Mesothelial cell of epicardium (in vitro differentiated cells): ENCODE measurements at places on chromosomes 13 and 19. TPM values are rescaled to one million over a fixed set of nuclear protein-coding genes. Genes with fewer than 3 reads are reported as not detected.

- DNase-seq, result no peak
Observed at GRCh38 chr13:19052180-19052579, 129.4 kb downstream of the TUBA3C start.

- DNase-seq, result no peak
Observed at GRCh38 chr19:33429891-33430673, 56.6 kb downstream of the CEBPG start.

- no peak for DNase-seq
Observed at GRCh38 chr19:40225440-40226305, 816 bp downstream of the CCNP start.

GRCh38 chr13:40661875-40662665, 4.4 kb downstream of the FOXO1 start:
- no peak for DNase-seq

DNA sequence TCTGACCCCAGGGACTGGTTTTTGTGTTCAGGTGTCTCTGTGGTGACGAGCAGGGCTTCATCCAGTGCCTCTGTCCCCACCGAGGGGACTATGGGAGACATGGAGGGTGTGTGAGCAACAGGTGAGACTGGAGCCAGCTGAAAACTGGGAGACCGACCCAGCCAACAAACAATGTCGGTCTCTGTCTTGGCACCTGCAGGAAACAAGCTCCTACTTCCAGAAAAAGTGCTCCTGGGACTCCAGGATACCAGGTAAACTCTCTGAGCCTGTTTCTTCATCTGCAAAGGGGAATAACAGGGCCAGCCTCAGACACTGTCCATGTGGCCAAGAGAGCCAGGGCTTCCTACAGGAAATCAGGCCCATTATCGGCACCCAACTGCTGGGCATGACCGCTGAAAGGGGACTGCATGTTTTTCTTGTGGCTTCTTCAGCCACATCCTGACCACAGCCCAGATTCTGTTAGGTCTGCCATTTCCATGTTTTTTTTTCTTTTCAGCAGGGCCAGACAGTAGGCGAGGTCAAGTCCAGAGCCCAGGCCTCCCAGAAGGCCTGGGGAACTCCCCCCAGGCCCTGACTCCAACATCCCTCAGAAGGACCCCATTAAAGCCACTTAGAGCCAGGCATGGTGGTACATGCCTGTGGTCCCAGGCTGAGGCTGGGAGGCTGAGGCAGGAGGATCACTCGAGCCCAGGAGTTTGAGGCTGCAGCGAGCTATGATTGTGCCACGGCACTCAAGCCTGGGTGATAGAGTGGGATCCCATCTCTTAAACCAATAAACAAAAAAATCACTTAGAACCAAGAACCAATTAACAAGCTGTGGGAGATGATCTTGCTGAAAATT, 836 bp upstream of the BST2 start:
- DNase-seq, result no peak

DNA sequence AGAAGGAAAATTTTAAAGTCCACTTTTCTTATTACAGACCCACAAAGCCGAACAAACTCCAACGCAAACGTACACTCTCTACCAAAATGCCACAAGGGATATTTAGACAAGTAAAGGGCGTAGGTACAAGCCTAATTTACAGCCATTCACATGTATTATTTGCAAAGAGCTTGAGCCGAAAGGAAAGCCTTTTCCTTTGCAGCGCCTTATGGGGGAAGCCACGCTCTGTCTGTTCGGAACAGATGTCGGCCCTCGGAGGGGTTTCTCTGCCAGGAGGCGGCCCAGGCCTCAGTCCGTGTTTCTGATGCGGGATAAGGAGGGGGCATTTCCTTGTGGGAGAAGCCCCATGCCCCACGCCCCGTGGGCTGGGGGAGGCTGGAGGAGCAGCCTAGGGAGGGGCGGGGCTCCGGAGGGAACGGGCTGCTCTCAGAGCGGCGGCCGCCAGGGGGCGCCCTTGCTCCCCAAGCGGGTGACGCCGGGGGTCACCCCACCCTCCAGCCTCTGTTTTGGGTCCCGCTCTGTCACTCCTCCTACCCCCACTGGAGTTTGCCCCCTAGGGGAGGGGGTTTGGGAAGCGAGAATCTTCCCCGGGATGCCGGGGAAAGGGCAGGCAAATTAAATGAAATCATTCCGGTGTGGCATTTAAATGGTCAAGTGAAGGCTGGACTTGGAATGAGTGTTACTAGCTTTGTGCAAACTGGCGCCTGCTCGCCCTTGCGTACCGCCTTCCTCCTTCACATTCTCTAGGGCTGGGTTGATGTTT, 2.9 kb downstream of the HTR2A start:
- DNase-seq, result peak; percentile 72

DNA sequence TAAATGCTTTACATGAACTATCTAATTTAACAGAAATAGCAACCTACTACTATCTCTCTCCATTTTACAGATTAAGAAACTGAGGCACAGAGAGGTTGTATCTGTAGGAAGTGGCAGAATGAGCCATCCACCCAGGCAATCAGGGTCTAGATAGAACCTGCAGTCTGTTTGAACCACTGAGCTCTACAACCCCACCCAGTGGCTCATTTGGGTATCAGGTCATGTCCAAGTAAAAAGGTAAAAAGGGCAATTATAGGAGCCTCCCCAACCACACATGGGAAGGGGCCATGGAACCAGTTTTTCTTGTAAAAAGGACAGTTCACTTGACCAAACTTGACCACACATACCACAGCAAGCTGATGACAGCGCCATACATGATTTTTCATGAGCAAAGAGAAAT, 92.9 kb upstream of the SGCG start:
- DNase-seq, result no peak

DNA sequence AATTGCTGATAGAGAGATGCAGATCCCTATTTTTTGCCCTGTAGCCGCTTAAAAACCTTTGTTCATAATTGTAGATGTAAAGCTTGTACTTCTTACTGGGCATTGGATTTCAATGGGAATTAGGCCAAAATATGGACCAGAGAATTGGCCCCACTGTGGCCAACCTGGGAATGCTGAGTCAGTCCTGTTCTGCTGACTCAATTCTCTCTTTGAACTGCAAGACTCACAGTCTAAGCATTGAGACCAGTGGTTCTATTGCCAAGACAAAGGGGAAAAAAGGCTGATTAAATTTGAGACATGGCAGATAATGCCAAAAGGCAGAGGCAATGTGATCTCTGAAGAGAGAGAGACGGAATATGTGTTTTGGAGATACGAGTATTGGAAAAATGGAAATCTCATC, 72.5 kb upstream of the UBL3 start:
- DNase-seq, result no peak

- no peak for DNase-seq
Observed at GRCh38 chr19:43784241-43784980, 3.6 kb upstream of the KCNN4 start.

GRCh38 chr19:1265615-1266128, 3.5 kb upstream of the CIRBP start:
- DNase-seq, result no peak

- no peak for DNase-seq
Observed at GRCh38 chr19:5789886-5790558, 941 bp downstream of the DUS3L start.

- no peak for DNase-seq
Observed at GRCh38 chr13:98269386-98269785, 92.3 kb upstream of the RNF113B start.

GRCh38 chr13:34816245-34816884, 125.7 kb upstream of the NBEA start:
- DNase-seq, result no peak

DNA sequence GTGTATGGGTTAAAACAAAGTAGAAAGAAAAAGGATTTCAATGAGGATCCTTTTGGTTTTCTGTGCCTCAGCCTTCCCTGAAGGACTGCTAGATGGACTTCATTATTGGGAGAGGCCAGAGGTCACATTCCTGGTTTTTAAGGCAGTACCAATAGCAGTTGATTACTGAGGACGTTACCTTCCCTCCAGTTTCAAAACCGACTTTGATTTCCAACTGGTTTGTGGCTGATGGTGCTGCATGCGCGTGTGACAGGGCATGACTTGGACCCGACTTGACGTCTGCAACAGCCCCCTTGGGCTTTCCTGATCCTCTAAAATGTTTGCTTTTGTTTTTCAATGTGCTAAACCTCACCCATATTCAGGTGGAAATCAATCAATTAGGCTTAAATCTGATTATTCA, 314.3 kb upstream of the ARGLU1 start:
- DNase-seq, result no peak

DNA sequence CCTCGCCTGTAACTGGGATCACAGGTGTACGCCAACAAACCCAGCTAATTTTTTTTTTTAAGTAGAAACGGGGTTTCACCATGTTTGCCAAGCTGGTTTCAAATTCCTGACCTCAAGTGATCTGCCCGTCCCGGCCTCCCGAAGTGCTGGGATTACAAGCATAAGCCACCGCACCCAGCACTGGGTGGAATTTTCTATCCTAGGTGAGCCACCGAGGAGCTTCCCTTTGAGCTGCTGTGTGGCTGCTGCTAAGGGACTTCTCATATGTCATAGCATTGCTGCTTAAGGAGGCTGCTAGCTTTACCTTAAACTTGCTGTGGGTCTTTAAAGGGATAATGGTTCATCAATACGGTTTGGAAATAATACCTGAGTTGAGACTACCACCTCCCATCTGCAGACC, 2.9 kb upstream of the AMER2 start:
- DNase-seq, result no peak

DNA sequence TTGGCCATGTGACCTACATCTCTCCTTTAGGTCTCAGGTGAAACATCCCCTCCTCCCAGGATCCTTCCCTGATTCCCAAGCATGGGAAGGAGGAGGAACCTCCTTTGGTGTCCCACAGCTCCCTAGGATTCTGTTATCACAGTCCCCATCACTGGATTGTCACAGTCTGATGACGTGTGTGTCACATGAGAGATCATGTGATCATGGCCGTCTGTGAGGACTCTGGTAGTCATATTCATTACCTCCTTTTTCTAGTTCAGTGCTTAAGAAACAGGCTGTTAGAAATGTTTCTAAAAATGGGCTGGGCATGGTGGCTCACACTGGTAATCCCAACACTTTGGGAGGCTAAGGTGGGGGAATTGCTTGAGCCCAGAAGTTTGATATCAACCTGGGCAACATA, 3.0 kb downstream of the DHX34 start:
- no peak for DNase-seq

DNA sequence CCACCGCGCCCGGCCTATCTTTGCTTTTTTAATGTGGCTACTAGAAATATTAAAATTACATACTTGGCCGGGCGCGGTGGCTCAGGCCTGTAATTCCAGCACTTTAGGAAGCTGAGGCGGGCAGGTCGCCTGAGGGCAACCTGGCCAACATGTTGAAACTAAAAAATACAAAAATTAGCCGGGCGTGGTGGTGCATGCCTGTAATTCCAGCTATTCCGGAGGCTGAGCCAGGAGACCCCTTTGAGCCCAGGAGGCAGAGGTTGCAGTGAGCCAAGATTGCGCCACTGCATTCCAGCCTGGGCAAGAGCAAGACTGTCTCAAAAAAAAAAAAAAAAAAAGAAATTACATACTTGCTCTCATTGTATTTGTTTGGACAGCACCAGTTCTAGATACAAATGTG, 34.8 kb upstream of the DPRX start:
- DNase-seq, result no peak

GRCh38 chr19:49739933-49740332, 23.2 kb downstream of the TSKS start:
- no peak for DNase-seq

DNA sequence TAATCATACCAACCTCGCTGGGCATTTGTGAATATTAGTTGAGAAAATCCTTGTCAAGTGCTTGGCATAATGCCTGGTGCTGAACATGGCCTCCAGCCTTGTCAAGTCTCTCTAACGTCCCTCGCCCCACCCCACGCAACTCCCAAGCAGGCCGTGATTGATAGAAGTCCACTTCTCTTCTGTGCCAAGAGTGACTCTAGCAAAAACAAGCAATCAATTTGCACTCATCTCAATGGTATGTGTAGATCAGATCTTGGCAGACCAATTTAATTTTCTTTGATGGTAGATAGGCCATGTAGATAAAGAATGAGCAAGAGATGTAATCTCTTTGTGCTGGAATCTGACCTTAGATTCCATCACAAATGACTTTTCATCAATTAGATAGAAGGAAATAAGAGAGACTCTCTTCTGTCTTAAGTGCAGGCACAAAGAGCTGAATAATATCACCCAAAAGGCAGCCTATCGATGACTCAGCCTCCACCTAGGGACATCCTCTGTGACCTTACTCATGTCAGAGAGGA, 31.0 kb upstream of the KATNAL1 start:
- no peak for DNase-seq

DNA sequence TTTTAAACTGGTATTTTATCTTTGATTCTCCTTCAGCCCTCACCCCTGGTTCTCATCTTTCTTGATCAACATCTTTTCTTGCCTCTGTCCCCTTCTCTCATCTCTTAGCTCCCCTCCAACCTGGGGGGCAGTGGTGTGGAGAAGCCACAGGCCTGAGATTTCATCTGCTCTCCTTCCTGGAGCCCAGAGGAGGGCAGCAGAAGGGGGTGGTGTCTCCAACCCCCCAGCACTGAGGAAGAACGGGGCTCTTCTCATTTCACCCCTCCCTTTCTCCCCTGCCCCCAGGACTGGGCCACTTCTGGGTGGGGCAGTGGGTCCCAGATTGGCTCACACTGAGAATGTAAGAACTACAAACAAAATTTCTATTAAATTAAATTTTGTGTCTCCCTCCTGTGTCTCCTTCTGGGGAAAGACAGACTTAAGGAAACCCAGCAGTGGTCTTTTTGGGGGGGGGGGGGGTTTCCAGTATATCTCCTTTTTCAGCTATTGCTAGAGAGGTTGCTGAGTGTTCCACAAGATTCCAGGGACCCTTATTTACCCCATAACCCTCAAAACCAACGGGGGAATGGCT, 1.5 kb upstream of the RAD23A start:
- DNase-seq, result no peak

- no peak for DNase-seq
Observed at GRCh38 chr13:30053939-30054338, 203.5 kb upstream of the UBL3 start.

DNA sequence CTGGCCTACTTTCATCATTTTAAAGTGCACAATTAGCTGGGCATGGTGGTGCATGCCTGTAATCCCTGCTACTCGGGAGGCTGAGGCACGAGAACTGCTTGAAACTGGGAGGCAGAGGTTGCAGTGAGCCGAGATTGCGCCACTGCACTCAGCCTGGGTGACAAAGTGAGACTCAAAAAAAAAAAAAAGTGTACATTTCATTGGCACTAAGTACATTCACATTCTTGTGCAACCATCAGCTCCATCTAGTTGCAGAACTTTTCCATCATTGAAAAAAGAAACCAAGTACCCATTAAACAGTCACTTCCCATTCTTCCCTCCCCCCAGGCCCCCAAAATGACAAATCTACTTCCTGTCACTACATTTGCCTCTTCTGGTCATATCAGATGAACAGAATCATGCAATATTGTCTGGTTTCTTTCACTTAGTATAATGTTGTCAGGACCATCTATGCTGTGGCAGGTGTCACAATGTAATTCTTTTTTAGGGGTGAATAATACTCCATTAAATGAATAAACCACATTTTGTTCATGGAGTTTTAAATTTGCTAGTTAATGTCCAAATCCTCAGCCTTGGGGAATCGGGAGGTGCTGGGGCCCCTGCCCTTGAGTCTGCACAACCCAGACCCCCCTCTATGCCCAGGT, 7.4 kb upstream of the SIGLEC11 start:
- no peak for DNase-seq

- DNase-seq, result no peak
Observed at GRCh38 chr13:92716749-92717148, 509.9 kb upstream of the GPC6 start.

The GRK1 gene
- 0.20 to 0.41 TPM (median 0.34 TPM) in 3 replicates for total RNA-seq

The ITGBL1 gene
- total RNA-seq, result 0.07 to 0.09 TPM in 2 of 3 replicates, not detected in the other

The ZNF540 gene
- total RNA-seq, result 0.98 to 1.3 TPM (median 1.2 TPM) in 3 replicates

The ZNF134 gene
- 33.5 to 40.5 TPM (median 40.4 TPM) in 3 replicates for total RNA-seq

The ZNF296 gene
- total RNA-seq, result 0.99 to 1.1 TPM (median 1.1 TPM) in 3 replicates
